ENCODE measurements at places on chromosomes 3 and 15. TPM values are rescaled to one million over a fixed set of nuclear protein-coding genes. Genes with fewer than 3 reads are reported as not detected.

ARGFX gene
- total RNA-seq: not detected

FBXO40 gene
- 0.05 TPM for total RNA-seq

SLC38A3 gene
- total RNA-seq: not detected

GATM gene
- not detected for total RNA-seq

FRMD5 gene
- total RNA-seq: 28.1 TPM

- no peak for DNase-seq
Observed at GRCh38 chr15:69222002-69222474, 61.6 kb downstream of the GLCE start.

- DNase-seq: no peak
Observed at GRCh38 chr3:79881431-79881830, 113.6 kb upstream of the ROBO1 start.

DNA sequence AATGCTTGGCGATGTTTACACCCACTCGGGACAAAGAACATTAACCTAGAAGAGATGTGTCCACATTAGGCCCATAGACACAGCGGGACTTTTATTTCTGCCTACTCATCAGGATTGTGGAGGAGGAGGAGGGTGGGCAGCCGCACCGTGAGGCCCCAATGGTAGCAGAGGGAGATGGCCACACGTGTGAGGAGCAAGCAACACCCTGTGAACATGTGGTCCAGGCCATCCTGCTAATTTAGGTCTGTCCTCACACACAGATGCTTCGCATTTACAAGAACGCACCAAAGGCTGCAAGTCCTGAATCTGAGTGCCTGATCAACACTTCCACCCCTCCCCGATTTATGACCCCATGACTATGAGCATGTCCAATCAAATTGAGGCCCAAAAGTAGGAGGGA is 560.0 kb downstream of the GABRG3 start:
- no peak for DNase-seq
